ENCODE measurements at places on chromosomes 1 and 21. TPM values are rescaled to one million over a fixed set of nuclear protein-coding genes. Genes with fewer than 3 reads are reported as not detected.

DNA sequence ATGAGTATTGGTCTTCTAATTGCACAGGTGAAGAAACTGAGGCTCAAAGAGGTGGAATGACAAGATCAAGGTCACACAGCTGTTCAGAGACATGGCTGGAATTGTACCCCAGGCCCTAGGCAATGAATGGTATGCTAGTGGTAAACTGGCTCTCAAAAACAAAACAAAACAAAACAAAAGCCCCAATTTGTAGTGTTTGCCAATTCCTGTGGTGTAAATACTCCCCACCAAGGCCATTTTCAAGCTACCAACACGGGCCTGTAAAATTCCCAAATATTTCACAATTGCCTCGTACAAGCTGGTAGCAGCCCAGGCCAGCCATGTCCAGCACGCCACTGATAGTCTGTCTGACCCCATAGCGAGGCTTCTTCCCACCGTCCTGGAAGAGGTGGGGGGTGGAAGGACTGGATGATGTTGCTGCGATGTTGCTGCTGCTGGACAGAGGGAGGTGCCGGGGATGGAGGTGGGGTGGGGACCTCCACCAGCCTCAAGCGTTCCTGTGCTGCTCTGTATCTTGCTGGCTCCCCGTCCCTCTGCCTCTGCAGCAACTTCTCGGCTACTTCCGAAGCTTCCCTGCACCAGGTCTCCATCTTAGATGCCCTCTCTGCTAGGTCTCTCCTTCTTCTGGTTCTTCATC lies 62.2 kb upstream of the RUNX3 start:
- no peak for DNase-seq

The ALX3 gene
- total RNA-seq, result not detected

GRCh38 chr1:147919896-147920295 lies 8.3 kb upstream of the GPR89B start:
- DNase-seq, result no peak

The SGIP1 gene
- total RNA-seq, result 0.16 TPM

DNA sequence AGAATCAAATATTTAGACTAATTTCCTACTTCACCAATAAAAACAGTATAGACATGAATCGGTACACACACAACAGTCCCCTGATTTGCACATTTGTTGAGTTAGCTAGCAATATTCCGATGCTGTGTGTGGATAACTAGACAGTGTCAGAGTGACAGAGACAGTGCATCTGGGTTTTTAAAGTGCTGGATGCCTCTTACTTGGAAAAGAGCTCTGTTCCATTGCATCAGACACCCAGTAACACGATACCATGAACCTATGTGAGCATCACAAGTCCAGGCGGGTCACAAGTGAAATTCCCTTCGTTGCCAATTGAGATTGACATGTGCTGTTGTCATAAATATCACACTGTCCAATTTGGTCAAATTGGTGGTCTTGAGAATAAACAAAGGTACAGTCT lies 82.0 kb upstream of the ESRRG start:
- peak; percentile 2 for DNase-seq

Measured in SK-MEL-5 (cell line).